ENCODE measurements at places on chromosomes 7 and 10.

DNA sequence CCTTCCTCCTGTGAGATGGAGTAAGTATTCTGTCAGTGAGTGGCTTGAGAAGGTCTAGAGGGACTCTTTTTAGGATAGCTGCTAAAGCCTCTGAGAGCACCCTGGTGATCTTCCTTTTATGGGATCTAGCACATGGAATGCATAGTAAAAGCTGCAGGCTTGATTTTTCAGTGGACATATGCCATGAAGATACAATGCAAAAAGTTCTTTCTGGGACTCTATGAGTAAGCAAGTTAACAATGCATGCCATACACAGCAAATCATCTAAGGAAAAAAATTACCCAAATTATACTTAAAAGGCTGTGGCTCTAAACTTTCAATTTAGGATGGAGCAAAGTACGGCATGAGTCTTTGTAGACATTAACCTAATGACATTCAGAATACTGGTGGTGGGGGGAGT lies 154.5 kb downstream of the SGMS1 start:
- DNase-seq = no peak

DNA sequence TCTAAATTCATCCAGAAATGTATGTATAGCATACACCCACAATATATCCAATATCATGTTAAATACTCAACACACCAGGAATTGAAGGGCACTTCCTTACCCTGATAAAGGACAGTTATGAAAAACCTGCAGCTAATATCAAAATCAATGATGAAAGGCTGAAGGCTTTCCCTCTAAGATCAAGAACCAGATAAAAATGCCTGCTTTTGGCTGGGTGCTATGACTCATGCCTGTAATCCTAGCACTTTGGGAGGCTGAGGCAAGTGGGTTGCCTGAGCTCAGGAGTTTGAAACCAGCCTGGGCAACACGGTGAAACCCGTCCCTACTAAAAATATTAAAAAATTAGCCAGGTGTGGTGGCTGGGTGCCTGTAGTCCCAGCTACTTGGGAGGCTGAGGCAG lies 21.6 kb upstream of the UPP1 start:
- DNase-seq = no peak

DNA sequence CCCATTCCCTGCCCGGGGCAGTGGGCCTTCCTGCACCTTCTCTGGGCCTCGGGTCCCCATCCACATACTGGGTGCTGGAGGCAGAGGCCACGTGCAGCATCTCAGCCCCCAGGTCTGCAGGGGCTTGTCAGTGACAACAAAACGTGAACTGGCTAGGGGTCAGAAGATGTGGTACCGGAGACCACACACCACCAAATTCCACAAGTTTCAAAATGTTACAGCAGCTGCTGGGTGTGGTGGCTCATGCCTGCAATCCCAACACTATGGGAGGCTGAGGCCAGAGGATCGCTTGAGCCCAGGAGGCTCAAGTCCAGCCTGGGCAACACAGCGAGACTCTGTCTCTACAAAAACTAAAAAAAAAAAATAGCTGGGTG lies 62.1 kb upstream of the DNAAF5 start:
- no peak for DNase-seq

DNA sequence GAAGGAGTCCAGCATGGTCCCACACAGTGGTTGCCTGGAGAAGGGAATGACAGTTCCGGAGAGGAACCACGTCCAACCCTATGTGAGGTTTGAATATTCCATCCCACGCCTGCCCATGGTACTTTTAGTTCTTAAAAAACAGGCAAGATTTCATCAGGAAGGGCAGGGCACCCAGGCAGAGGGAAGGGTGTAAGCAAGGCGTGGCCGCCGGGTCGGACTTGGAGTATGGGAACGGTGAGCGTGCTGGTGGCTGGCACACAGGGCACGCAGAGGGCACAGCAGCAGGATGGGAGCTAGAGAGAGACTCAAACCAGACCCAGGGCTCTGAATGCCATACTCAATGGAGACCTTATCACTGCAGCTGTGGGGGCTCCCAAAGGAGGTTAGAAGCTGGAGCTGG lies 34.3 kb downstream of the FAM53B start:
- DNase-seq = peak; percentile 87

GRCh38 chr7:101531726-101532357 lies 97.3 kb downstream of the MYL10 start:
- no peak for DNase-seq

DNA sequence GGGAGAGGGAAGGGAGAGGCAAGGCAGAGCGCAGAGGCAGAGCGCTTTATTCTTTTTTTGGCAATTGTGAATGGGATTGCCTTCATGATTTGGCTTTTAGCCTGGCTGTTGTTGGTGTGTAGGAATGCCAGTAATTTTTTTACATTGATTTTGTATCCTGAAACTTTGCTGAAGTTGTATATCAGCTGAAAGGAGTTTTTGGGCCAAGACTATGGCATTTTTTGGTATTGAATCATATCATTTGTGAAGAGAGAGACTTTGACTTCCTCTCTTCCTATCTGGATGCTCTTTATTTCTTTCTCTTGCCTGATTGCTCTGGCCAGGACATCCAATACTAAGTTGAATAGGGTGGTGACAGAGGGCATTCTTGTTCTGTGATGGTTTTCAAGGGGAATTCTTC lies 291.3 kb downstream of the REEP3 start:
- no peak for DNase-seq

DNA sequence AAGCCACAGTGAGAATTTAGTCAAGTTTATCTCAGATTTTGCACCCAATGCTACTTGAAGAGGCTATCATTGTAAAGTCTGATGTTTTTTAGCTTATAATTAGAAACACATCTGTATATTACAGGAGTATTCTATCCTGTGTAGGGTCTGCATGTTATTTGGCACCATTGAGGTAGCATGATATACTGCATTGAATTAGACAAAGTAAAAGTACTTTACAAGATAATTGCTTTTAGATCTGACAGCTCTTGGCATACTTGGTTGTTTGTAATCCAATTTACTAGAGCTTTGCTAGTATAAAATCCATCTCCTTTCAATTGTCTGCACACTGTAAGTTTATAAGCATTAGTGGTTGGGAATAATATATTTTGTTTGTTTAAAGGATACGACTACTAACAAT lies 714.3 kb downstream of the ANKRD7 start:
- no peak for DNase-seq

DNA sequence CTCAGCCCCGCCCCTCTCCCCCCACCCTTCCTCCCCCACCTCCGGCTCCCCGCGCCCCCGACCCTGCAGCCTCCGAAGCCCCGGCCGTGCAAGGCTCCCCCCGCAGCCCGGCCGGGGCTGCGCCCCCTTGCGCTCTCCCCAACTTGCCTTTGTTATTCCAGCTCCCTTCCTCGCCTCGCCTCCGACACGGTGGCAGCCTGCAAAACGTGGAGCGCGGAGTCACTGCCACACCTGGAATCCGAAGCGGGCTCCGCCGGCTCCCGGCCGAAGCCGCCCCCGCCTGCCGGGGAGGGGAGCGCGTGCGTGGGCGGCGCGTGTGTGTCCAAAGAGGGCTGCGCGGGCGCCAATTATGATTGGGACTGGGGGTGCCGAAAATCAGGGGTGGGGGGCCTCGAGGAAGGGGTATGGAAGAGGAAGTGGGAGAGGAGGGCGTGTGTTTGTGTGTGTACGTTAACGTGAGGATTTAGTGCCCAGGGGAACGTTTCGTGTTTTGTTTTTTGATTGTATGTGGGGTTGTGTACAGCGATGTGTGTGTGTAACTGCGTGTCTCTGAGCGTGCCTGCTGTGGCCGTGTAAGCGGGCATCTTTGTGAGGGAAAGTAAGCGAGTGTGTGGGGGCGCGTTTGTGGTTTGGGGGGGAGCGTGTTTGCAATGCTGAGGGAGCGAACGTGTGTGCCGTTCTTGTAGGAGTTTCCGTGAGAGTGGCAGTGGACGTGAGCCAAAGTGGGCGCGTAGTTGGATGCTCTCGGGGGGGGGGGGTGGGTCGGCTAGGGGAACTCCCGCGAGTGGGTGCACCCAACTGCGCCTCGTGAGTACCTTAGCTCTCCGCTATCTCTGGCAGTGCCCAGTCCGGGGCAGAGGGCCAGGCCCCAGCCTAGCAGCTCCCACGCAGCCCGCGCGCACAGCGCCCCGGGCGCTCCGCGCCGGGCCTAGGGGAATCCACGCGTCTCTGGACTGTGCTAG lies 1.2 kb upstream of the ZMIZ1 start:
- peak; percentile 93 for DNase-seq

GRCh38 chr10:23063045-23063972 lies 32.1 kb upstream of the MSRB2 start:
- no peak for DNase-seq

DNA sequence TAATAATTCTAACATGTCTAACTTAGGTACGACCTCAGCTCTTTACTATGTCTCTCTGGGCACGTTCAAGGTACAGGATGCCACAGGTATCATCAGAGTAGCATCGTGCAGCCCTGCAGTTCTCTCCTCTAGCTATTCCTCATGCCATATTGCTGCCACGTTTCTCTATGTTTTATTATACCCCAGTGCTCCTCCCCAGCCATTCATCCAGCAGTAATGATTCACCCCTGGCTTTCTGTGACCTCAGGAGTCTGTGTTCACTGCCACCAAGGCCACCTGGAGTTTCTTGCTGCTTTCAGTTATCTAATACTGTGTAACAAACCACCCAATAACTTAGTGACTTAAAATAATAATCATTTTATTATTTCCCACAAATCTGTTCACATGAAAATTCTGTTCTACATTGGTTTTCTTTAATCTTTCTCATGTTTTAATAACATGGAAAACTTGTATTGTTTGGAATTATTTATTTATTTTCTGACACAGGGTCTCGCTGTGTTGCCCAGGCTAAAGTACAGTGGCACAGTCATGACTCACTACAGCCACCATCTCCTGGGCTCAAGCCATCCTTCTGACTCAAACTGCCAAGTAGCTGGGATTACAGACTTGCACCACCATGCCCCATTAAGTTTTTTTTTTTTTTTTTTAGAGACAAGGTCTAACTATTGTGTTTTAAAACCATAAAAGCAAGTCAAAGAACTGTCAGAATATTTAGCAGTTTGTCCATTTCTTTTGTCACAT lies 21.8 kb downstream of the REEP3 start:
- DNase-seq = peak; percentile 65

GRCh38 chr7:78429878-78430277 lies 631.3 kb downstream of the PHTF2 start:
- DNase-seq = no peak

DNA sequence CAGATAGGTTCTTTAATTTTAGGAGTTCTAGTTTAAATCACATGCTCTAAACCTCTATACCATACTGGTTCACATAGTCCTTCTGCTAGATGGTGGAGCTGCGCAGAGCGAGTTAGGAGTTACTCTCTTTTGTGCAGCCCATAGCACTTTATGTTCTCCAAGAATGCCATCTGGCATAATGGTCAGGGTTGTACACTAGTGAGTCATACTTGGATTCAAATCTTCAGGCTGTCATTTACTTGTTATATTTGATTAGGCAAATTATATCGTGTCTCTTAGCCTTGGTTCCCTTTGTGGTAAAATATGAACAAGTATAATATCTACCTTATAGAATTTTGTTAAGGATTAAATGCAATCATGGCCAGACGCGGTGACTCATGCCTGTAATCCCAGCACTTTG lies 1078.3 kb downstream of the NRG3 start:
- no peak for DNase-seq

DNA sequence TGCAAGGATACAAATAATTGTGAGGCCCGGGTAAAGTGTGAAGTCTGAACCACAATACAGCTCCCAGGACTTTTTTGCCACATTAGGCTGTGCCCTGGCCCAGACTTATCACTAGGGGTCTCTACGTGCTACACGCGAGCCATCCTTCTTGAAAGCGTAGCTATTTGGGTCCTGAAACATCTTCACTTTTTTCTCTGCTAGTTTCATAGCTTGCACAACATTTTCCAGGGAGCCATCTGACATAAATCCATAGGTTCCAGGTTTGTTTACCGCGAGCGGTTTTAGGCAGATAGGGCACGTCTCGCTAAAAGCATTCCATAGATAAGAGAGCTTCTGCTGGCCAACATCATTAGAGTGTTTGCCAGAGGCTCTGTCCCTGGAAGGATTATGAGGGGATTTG lies 226.5 kb downstream of the RPS24 start:
- no peak for DNase-seq

DNA sequence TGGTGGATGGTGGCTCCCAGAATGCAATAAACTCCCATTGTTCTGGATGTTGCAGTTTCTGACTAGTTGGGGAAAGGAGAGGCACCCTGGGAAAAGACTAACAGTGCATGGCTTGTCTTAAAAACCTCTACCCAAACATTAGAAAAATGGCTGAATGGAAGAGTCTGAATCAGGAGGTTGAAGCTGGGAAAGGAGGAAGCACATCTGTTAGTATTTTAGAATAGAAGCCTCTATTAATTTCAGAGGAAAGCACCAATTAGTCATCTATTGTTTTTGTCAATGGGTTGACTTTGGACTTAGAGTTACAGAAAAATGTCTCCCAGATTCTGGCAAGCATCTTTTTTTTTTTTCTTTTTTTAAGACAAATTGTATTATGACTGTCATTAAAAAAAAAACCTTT lies 56.1 kb upstream of the ELMO1 start:
- no peak for DNase-seq

- DNase-seq = no peak
Observed at GRCh38 chr7:30247541-30248401, 36.6 kb upstream of the ZNRF2 start.

DNA sequence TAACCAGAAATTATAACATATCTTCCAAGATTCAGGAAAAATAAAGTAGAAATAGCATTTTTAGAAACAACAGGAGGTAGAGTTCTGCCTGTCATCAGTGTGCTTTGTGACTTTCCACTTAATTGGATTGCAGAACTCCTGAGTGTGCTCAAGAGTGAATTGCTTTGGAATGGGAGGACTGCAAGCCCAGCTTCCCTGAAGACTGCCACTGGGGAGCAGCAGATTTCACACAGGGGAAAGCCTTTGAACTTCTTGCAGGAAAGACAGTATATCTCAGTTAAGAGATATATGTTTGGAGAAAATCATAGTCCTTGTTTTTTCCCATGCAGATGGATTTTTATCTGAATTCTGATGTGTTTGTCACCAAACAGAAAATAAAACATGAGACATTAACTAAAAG lies 124.5 kb downstream of the TMEM168 start:
- DNase-seq = no peak

DNA sequence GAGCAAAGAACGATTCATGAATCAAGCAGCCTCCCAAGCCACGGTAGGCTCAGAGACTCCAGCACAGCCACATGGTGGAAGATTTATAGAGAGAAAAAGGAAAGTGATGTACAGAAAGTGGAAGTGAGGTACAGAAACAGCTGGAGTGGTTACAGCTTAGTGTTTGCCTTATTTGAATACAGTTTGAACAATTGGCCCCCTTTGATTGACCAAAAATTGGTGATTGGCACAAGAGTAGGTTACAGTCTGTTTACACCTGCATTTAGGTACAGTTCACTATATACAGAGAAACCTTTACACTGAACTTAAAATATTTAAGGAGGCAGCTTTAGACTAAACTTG lies 136.4 kb upstream of the ASAH2 start:
- DNase-seq = no peak
